ENCODE measurements at places on chromosomes 5 and 9. TPM values are rescaled to one million over a fixed set of nuclear protein-coding genes. Genes with fewer than 3 reads are reported as not detected.
A peak's percentile ranks its signal among the peaks of the same experiment; 100 is the strongest.

GRCh38 chr5:141493500-141494422 is 4.9 kb downstream of the PCDHGC5 start:
- DNase-seq, result no peak
- H3K36me3 ChIP-seq, result peaks cover 51% of the 10 kb centered on the region
- no peaks in the 10 kb centered on the region for H3K27me3 ChIP-seq
- peak overlapping the region; percentile 38 for H3K27ac ChIP-seq
- H3K4me3 ChIP-seq, result no peak overlapping the region

DNA sequence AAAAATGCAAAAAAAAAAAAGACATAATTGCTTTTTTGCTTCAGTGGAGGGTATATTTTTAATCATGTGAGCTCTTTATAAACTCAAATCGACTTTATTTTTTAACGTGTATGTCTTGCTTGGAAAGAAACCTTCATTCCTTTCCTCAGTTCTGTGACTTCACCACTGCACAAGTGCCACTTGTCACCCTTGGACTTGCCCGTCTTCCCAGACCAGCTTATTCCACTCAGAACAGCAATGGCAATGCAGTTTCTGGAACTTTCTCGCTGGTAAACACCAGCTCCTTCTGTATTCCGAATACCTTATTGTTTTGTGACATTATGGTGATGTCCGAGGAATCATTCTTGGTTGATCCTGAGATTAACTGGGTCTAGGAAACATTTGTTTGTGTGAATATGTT is 440.5 kb upstream of the ADAMTS16 start:
- DNase-seq, result no peak
- H3K4me1 ChIP-seq, result no peaks in the 10 kb centered on the region
- no peaks in the 10 kb centered on the region for H3K27me3 ChIP-seq
- H3K4me3 ChIP-seq, result no peak overlapping the region
- no peak overlapping the region for H3K27ac ChIP-seq
- H3K36me3 ChIP-seq, result no peaks in the 10 kb centered on the region

- peak overlapping the region; percentile 32 for H3K27ac ChIP-seq
- H3K4me3 ChIP-seq, result no peak overlapping the region
- no peaks in the 10 kb centered on the region for H3K27me3 ChIP-seq
- DNase-seq, result no peak
These were observed 16.6 kb upstream of the TGFBI start for GRCh38 chr5:136012041-136012804.

DNA sequence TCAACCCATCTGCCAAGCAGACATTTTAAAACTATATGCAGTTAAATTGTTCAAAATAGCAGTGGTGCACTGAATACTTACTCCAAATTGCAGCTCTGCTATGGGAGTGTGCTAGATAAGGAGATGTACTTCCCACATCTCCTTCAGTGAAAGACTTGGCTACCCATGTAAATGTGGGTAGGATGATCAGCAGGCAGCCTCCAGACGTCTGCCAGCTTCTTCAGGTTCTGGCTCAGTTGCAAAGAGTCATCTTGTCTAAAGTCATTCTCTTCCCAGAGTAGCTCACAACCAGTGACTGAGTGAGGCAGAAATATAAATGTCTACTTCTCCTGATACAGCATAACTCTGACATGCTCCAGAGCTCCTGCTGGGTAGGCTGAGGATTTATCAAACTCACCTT is 1050.0 kb upstream of the CDH10 start:
- no peak overlapping the region for H3K27ac ChIP-seq
- no peaks in the 10 kb centered on the region for H3K36me3 ChIP-seq
- H3K4me3 ChIP-seq, result no peak overlapping the region
- H3K4me1 ChIP-seq, result no peaks in the 10 kb centered on the region
- DNase-seq, result no peak

- H3K27ac ChIP-seq, result no peak overlapping the region
- H3K36me3 ChIP-seq, result no peaks in the 10 kb centered on the region
- H3K4me1 ChIP-seq, result peaks cover 4% of the 10 kb centered on the region
- no peaks in the 10 kb centered on the region for H3K27me3 ChIP-seq
These were observed 106.1 kb downstream of the GALNT10 start for GRCh38 chr5:154296525-154297159.

- no peaks in the 10 kb centered on the region for H3K4me1 ChIP-seq
- DNase-seq, result no peak
- H3K4me3 ChIP-seq, result no peak overlapping the region
- no peaks in the 10 kb centered on the region for H3K27me3 ChIP-seq
These were observed 616.0 kb downstream of the ACTL7B start for GRCh38 chr9:108239696-108240321.

DNA sequence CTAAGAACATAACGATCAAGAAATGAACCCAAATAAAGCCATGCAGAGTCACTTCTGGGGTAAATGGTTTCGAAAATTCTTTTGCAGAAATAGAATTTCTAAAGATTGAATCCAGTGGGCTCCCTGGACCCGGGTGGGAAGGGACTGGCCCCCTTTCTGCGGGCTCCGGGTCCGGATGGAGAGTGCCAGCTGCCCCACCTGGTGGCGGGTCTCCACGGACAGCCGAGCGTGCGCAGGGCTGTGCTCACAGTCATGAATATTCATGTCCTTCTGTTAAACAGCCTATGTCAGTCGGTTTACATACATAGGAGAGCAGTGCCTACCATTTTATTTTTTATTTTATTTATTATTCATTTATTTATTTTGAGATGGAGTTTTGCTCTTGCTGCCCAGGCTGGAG is 4.7 kb upstream of the PPP1R26 start:
- no peak for DNase-seq
- H3K4me3 ChIP-seq, result no peak overlapping the region
- no peaks in the 10 kb centered on the region for H3K4me1 ChIP-seq

GRCh38 chr5:113213551-113214425 is 221.0 kb downstream of the TSSK1B start:
- DNase-seq, result no peak
- H3K4me1 ChIP-seq, result peaks cover 17% of the 10 kb centered on the region
- no peak overlapping the region for H3K27ac ChIP-seq
- no peaks in the 10 kb centered on the region for H3K36me3 ChIP-seq
- H3K27me3 ChIP-seq, result no peaks in the 10 kb centered on the region
- no peak overlapping the region for H3K4me3 ChIP-seq

DNA sequence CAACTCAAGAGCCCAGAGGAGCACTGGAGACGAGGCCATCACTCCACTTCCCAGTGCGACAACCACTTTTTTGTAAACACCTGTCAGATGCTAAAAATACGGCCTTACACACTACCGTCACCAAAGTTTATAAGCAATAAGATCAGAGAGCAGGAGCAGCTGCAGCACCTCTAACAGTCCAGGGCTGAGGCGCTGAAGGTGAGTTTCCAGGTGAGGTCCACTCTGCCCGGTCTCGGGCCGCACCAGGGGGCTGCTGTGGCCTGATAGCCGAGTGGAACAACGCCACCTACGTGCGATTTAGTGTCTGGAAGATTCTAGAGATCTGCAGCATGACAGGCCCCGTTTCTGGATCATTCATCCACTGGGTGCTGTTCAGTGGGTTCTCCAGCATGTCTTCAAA is 25.8 kb upstream of the CAMSAP1 start:
- no peak overlapping the region for H3K27ac ChIP-seq
- H3K36me3 ChIP-seq, result peaks cover 82% of the 10 kb centered on the region
- no peak overlapping the region for H3K4me3 ChIP-seq
- no peak for DNase-seq

GRCh38 chr9:69174616-69175463 is 763 bp downstream of the TJP2 start:
- H3K4me3 ChIP-seq, result peak overlapping the region; percentile 80
- H3K27ac ChIP-seq, result peak overlapping the region; percentile 75
- H3K4me1 ChIP-seq, result peaks cover 10% of the 10 kb centered on the region
- H3K36me3 ChIP-seq, result no peaks in the 10 kb centered on the region
- no peaks in the 10 kb centered on the region for H3K27me3 ChIP-seq
- peak; percentile 62 for DNase-seq

DNA sequence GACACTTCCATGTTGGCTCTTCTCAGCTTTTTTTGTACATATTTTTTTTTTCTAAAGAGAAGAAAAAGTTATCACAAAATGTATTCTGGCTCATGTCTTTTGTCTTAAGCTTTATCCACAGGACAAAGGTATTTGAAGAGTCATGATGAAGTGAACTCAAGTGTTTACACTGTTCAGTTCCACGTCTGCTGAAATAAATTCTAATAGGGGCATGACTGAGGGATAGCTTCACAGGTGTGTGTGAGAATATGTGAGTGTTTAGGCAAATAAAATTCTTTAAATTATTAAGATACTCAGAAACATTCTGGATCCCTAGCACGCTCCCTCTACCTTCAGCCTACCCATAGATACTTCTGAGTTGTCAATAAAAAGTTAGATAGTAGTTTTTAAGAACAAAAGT is 59.8 kb downstream of the BAAT start:
- no peaks in the 10 kb centered on the region for H3K36me3 ChIP-seq
- no peaks in the 10 kb centered on the region for H3K4me1 ChIP-seq
- H3K27me3 ChIP-seq, result no peaks in the 10 kb centered on the region
- no peak overlapping the region for H3K4me3 ChIP-seq
- no peak overlapping the region for H3K27ac ChIP-seq

DNA sequence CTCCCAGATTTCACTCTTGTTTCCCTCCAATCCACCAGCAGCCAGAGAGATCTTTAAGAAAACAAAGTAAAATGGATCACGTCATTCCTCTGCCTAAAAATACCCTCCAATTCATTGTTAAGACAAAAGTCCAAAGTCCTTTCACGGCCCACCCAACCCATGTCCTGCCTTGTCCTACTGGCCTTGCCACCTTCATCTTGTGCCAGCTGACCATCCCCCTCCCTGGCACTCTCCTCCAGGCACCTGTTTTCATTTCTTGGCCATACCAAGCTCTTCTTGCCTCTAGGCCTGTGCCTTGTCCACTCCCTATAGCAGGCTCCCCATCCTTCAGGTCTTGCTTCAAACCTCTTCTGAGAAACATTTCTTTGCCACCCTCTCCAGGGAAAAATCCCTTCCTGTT is 307.6 kb downstream of the MSX2 start:
- H3K27ac ChIP-seq, result no peak overlapping the region
- DNase-seq, result no peak
- no peaks in the 10 kb centered on the region for H3K27me3 ChIP-seq
- H3K36me3 ChIP-seq, result no peaks in the 10 kb centered on the region
- H3K4me3 ChIP-seq, result no peak overlapping the region

DNA sequence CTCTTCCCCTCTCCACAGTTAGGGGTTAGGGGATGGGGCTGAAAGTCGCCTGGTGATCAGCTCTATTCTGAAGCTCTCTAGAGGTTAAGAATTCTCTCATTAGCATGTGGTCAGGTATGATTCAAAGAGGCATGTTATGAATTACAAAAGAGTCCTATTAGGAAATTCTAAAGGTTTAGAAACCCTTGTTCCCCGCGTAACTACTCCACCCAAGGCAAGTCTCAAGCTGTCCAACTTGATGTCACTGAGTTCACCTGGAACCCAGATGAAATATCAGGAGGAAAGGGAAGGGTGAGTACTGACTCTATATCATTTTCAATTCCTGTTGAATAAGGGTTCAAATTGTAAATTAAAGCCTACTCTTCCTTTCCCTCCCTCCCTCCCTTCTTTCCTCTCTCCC is 18.1 kb upstream of the RNF145 start:
- H3K36me3 ChIP-seq, result no peaks in the 10 kb centered on the region
- no peaks in the 10 kb centered on the region for H3K4me1 ChIP-seq
- H3K4me3 ChIP-seq, result no peak overlapping the region
- DNase-seq, result no peak
- H3K27me3 ChIP-seq, result no peaks in the 10 kb centered on the region
- H3K27ac ChIP-seq, result no peak overlapping the region

- H3K4me3 ChIP-seq, result no peak overlapping the region
- no peaks in the 10 kb centered on the region for H3K36me3 ChIP-seq
- peak overlapping the region; percentile 80 for H3K27ac ChIP-seq
These were observed 72.8 kb downstream of the MAPKAP1 start for GRCh38 chr9:125634040-125634717.

DNA sequence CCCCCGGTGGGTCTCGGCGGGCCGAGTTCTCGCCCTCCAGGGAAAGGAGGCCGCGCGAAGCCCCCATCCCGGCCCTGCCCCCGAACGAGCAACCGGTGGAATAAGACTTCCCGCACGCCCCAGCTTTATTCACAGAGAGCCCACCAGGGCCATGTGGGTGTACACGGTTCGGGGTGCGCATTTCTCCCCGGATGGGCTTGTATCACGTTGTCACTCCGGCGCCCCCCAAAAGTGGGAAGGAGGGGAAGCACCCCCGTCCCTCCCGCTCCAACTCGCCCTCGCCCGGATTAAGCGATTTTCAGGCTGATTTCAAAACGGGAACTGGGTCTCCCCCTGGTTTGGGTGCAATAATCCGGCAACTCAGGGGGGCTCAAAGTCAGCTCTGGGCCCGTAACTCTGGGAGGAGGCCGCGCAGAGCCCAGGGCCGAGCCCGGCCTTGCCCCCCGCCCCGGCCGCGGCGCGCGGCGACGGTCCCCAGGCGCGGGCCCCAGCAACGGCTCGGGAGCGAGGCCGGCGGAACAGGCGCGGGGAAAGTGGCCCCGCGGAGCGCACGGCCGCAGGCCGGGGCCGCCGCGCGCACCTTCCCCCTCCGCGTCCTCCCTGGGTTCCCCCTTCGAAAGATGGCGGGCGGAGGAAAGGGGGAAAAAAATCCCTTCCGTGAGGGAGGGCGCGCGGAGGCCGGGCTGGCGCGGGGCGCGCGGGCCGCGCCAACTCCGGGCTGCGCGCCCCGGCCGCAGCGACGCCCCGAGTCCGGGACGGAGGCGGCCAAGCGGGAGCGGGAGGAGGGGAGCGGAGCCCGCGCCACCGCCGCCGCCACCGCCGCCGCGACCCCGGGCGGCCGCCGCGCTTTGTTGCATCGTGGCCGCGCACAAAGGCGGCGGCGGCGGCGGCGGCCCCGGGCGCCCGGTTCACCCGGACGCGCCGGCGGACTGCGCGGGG is 644 bp downstream of the BRD3 start:
- H3K4me3 ChIP-seq, result peak overlapping the region; percentile 100
- H3K27ac ChIP-seq, result peak overlapping the region; percentile 56
- DNase-seq, result peak; percentile 27
- H3K27me3 ChIP-seq, result no peaks in the 10 kb centered on the region

- no peak overlapping the region for H3K4me3 ChIP-seq
- H3K4me1 ChIP-seq, result no peaks in the 10 kb centered on the region
- no peak overlapping the region for H3K27ac ChIP-seq
- H3K27me3 ChIP-seq, result peaks cover 56% of the 10 kb centered on the region
- no peaks in the 10 kb centered on the region for H3K36me3 ChIP-seq
- DNase-seq, result no peak
These were observed 160.6 kb downstream of the OLFM1 start for GRCh38 chr9:135248111-135248510.

DNA sequence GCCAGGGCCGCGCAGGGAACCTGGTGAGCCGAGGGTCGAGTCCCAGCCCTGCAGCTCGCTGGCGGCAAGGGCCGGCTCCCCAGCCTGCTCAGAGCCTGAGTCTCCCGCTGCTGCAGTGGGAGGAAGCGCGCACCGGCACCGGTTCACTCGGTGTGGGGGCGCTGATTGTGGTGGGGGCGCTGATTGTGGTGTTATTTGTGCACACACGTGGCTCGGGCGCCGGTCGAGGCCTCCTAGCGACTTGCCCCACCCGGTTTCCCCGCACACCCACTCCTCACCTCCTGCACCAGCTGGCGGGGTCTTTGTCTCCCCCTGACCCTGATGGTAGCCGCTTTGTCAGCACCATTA is 266.7 kb downstream of the NSG2 start:
- no peak for DNase-seq
- H3K27me3 ChIP-seq, result peaks cover 2% of the 10 kb centered on the region
- H3K36me3 ChIP-seq, result no peaks in the 10 kb centered on the region
- no peak overlapping the region for H3K27ac ChIP-seq
- H3K4me3 ChIP-seq, result peak overlapping the region; percentile 55

IL31RA gene
- polyA plus RNA-seq, result not detected

PLPPR1 gene
- not detected for polyA plus RNA-seq

CDC25C gene
- not detected for polyA plus RNA-seq

HMCN2 gene
- 4.3 TPM for polyA plus RNA-seq

TMEM171 gene
- not detected for polyA plus RNA-seq

MSX2 gene
- polyA plus RNA-seq, result 0.73 TPM

SLC34A3 gene
- not detected for polyA plus RNA-seq

EGR1 gene
- polyA plus RNA-seq, result 16.2 TPM

DDX4 gene
- polyA plus RNA-seq, result not detected

F2RL2 gene
- polyA plus RNA-seq, result 0.08 TPM

ANKDD1B gene
- 0.10 TPM for polyA plus RNA-seq

CER1 gene
- not detected for polyA plus RNA-seq
